GOT3 (cell line): ENCODE measurements at places on chromosomes 7 and 10.

GRCh38 chr7:22435105-22435504, 64.9 kb downstream of the STEAP1B start:
- DNase-seq, result no peak

DNA sequence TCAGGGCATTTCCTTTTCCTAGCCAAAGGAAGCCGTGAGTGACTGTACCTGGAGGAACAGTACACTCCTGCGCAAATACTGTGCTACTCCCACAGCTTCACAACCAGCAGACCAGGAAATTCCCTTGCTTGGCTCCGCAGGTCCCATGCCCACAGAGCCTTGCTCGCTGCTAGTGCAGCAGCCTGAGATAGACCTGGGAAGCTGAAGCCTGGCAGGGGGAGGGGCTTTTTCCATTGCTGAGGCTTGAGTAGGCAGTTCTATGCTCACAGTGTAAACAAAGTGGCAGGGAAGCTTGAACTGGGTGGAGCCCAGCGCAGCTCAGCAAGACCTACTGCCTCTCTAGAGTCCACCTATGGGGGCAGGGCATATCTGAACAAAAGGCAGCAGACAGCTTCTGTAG, 291.2 kb downstream of the HGF start:
- no peak for DNase-seq

DNA sequence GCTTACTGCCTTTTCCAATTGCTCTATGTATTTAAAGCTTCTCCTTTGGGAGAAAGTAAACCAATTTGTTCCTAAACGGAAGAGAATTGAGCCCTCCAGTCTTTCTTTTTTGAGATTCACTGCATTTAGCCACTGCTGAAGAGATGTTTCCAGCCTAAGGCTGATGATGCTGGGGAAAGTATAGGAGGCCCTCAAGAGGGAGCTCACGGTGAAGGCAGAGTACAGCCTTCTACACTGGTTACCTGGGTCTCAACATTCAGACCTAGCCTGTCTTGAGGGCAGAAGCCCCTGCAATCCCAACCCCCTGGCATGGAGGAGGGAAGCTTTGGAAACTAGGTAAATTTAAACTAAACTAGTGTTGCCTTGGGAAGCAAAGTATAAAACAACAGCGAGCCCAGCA, 316.7 kb upstream of the TPK1 start:
- no peak for DNase-seq

DNA sequence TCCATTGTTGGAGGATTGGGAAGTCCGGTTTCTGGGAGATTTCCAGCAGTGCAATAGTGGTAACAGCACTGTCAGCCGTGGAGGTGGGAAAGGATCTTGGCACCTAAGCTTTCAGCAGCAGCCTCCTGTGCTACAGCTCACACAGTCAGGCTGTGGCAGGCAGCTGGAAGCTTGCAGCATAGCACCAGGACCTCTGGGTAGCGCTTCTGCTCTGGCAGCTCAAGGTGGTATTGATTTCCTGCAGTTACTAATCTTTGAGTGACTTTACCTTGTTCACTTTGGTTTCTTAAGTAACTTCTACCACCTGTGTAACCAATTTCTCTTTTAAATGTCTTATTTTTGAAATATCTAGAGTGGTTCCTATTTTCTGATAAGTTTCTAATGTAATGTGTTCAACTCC, 130.5 kb downstream of the LHFPL3 start:
- no peak for DNase-seq

DNA sequence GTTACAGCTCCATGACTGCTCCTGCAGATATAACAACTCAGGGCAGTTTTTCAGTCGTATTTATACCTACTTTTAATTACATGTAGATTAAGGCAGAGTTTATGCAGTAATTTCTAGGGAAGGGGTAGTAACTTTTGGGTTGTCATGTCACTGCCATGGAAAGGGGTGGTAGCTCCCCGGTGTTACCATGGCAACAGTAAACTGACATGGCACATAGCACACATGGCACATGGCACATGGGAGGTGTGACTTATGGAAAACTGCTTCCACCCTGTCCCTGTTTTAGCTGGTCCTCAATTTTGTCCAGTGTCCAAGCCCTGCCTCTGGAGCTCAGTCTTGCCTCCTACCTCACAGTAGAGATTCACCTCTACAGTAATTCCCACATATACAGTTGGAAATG, 3.9 kb upstream of the TOMM7 start:
- no peak for DNase-seq

GRCh38 chr10:103067956-103068355, 125.1 kb downstream of the NT5C2 start:
- DNase-seq, result no peak
